T-cell (primary cell): ENCODE measurements at places on chromosomes 3 and 15.

DNA sequence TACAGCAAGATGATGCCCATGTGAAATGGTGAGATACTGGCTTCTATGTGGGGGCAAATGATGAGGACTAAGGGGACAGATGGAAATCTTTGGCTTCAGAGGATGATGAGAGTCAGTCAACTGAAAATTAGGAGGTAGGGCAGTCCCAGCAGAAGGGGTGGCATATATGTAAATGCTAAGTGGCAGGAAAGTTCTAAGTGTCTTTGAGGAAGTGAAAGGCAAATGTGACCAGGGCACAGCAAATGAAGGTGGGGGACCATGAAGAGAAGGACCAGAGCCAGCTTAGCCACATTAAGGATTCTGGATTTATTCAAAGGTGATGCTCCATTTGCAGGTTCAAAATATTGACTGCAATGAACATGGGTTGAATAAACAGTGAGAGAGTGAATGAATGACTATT is 29.2 kb upstream of the LIMD1 start:
- no peak for DNase-seq

GRCh38 chr3:50317300-50317699 is 5.2 kb downstream of the HYAL2 start:
- DNase-seq, result no peak

DNA sequence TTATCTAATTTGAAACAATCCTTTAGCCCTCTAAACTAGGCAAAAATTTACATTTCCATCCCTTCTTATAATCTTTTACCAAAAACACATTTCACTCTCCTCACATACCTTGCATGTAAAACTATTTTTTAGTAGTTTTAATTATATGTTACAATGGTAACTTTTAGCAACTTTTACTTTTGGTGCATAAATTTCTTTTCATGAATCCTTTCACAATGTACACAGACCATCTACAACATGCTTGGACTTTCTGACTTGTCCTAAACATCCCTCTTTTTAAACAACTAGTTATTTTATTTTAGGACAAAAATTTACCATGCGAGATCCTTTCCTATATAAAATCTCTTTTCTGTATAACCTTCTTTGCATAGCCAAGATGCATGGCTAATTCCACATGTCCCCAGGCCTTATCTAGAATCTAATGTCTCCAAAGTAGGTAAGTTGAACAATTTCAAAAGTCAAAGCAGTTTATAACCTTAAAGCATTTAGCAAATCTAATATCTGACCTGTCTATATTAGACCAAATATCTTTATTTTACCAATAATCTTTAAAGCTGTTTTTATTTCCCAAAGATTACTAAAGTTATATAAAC is 14.4 kb upstream of the ALDH1L1 start:
- no peak for DNase-seq

DNA sequence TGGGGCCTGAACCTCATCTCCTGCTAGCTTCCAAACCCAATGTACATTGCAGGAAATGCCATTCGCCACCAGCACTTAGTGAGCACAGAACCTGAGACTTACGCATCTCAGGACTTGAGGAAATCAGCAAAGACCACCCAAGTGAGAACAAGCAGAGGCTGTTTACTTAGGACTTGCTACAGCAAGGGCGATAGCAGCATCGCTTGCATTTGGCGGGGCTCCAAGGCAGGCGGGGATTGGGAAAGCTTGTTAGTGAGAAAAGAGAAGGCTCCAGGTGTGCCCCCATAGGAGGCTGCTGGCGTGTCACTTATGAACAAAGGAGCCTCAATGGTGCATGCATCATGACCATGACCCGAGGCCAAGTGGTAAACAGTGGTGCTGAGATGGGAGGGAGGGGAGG is 19.7 kb downstream of the SLC6A20 start:
- no peak for DNase-seq

DNA sequence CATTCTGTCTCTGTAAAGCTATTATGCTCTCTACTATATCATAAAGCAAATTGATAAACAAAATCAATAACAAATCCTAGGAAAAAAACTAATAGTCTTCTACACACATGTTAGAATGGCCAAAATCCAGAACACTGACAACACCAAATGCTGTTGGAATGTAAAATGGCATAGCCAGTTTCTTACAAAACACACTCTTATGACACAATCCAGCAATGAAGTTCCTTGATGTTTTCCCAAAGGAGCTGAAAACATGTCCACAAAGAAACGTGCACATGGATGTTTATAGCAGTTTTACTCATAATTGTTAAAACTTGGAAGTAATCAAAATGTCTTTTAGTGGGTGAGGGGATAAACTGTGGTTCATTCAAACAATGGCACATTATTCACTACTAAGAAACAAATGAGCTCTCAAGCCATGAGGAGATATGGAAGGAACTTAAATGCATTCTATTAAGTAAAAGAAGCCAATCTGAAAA is 32.7 kb downstream of the CADM2 start:
- DNase-seq, result no peak

GRCh38 chr3:99878005-99878404 is 60.3 kb downstream of the CMSS1 start:
- no peak for DNase-seq

DNA sequence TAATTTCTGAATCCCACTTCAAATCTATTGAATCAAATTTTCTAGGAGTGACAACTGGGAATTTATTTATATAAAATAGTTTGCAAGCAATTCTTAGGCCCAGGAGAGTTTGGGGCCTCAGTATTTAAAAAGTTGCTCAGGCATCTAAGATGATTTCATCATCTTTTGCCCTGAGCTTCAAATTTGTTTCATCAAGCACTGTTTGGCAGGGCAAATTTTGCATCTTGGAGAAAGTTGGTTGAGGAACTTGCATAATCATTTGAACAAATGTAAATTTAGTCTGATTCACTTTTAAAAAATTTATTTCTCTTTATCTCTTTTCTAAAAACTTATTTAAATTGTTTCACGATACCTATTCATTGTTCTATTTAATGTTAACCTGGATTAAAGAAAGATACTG is 702.8 kb downstream of the SI start:
- no peak for DNase-seq

DNA sequence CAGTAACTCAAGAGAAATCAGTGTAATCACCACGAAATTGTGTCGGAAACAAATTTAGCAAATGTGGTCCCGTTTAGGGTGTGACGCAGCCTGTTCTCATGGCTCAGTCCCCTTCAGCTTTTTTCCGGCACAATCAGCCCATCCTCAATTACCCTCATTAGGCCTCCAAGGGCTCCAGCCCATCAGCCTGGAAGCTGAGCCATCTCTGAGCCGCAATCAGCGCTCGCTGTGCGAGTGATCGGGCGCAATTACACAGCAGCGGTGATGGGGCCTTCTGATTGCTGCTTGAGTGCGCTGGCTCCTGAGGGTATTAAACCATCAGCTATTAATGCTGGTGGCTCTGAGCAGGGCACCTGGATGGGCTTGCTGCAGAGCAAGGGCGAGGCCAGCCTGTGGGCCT is 55.6 kb downstream of the PLXNA1 start:
- no peak for DNase-seq

GRCh38 chr3:45644063-45644790 is 45.0 kb upstream of the SACM1L start:
- no peak for DNase-seq

DNA sequence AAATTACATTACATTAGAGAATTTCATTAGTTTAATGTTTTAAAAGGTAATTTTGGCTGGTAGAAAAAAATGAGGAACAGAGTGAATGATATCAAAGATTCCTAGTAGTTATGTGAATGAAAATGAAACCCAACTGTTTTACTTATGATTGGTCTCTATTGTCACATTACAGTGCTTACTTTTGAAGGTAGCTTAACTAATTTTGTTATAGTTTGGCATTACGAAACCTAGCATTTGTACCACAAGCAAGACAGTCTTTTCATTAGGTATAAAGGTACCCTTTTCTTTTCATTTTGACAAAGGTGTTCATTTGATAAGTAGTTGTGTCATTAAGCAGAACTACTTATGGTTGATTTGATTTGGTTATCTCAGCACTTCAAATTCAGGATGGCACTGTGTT is 6.9 kb downstream of the SELENOT start:
- DNase-seq, result no peak

- no peak for DNase-seq
Observed at GRCh38 chr3:167876620-167877281, 141.2 kb downstream of the SERPINI1 start.

DNA sequence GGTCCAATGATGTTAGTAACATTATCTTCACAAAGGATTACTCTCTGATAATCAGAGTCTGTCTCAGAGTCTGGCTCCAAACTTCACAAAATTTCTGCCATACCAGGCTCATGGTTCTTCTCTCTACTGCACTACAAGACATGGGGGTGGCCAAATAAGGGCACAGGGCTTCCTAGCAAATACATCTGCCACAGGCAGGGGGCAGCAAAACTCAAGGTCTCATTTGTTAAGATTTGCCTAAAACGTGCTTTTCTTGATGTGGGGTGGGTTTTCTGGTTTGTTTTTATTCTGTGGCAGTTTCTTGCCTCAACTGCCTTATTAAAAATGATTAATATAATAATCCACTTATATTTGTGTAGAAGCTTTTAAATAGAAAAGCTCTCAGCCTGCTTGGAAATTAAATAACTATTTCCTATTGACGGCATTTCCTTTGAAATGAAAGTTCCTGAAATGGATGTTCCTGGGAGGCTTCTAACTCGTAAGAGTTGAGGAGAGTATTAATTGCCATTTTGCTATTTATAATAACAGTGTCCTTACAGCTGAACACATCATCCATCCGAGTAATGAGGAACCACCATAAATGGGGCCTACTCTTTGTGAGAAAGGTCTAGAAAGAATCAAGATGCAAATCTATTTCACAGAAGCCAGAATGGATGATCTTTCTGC is 53.8 kb downstream of the SST start:
- peak; percentile 33 for DNase-seq

DNA sequence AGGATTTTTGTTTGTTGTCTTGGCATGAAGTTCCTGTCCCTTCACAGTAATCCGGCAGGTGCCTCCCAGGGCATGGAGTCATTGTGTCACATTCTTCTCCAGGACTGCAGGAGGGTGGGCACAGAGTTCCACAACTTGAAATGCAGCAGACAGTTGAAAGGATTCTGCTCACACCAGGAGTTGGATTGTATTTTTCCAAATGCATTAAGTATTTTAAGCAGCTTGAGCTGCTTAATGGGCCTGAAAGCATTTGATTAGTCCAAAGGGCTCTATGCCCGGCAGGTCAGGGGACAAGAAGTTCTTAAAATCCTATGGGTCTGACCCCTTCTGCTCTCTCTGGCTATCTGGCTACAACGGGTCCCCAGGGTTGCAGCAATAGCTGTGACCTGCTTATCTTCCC is 92.9 kb downstream of the APBA2 start:
- no peak for DNase-seq

DNA sequence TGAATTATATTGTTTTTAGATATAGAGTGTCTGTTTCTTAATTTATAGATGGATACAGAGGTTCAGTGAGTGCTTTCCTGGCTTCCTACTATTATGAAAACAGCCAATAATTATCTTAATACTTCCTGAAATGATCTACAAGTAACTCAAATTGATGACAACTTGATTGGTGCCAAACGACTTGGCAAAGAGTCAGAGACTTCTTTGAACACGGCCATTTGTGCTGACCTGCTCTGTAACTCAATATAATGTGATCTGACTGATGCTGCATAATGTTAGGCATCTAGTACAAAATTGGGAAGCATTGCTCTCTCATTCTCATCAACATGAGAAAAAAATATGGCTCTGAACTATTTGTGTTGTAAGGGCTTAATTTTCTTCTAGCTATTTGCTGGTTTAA is 193.9 kb downstream of the DIPK2A start:
- DNase-seq, result no peak

DNA sequence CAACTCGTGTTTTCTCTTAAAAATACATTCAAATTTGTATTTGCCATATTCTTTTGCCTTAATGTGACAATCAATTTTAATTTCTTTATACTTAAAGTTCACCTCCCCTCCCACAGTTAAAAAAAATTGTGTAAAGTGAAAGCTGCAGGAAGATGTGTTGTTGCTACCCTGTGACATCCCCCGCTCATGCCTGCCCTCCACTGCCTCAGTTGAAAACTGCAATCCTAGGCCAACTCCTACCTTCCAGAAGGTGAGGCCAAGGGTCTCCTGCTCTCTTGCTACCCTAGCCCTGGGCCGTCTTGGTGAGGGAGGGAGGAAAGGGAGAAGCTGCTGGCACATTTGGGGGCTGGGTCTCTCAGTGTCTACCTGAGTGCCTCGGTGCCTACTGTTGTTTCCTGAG is 57.0 kb upstream of the CMTM7 start:
- DNase-seq, result peak; percentile 43
